Glutamatergic neuron (in vitro differentiated cells): ENCODE measurements at places on chromosomes 1 and 21.

DNA sequence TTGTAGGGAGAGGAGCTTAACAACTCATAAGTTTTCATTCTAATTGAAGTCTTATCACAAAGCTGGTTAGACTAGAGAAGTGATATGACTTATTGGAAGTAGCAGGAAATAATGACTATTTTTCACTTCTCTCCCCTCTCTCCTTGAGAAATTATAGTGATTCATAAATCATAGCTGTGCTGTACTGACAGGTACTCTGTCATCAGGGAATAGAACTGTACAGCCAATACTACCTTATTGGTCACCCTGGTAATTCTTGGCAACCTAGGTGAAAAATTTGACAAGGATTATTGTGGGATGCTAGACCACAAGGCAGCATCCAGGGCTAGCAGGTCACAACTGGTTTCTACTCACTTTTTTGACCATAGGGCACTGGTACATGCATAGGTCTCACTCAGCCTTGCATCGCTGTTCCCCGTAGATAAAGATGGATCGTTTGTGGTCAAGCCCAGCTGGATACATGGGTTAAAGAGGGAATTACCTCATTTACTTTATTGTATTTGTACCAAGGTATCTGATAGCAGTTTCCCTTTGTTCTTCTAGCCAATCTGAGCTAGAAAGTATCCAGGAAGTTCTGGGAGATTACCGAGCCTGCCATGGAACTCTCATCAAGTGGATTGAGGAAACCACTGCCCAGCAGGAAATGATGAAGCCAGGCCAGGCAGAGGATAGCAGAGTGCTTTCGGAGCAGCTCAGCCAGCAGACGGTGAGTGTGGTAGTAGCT, 113.6 kb downstream of the MACF1 start:
- H3K27me3 ChIP-seq: peaks cover 2% of the 10 kb centered on the region
- DNase-seq: no peak
- H3K27ac ChIP-seq: no peak overlapping the region
- H3K4me1 ChIP-seq: no peaks in the 10 kb centered on the region
- H3K4me3 ChIP-seq: no peak overlapping the region
- H3K36me3 ChIP-seq: no peaks in the 10 kb centered on the region

DNA sequence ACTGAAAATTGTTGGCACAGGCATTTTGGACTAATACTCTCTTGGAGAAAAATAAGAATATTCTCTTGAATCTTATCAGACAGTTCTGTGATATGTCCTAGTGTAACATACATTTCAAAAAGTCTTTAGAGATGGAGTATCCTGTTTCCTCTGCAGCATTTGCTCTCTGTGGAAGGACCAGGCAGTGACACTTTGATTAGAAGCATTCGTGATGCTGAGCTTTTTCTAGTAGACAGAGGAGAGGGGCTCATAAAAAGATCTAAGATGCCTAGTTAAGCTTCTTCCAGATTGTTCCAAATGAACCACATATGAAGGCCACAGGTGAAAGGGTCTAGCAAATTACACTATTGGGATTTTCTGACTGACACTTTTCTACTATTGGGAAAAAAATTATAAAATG, 120.3 kb downstream of the C1orf21 start:
- DNase-seq: no peak
- no peak overlapping the region for H3K27ac ChIP-seq
- H3K36me3 ChIP-seq: no peaks in the 10 kb centered on the region
- no peaks in the 10 kb centered on the region for H3K27me3 ChIP-seq
- peaks cover 28% of the 10 kb centered on the region for H3K4me1 ChIP-seq

DNA sequence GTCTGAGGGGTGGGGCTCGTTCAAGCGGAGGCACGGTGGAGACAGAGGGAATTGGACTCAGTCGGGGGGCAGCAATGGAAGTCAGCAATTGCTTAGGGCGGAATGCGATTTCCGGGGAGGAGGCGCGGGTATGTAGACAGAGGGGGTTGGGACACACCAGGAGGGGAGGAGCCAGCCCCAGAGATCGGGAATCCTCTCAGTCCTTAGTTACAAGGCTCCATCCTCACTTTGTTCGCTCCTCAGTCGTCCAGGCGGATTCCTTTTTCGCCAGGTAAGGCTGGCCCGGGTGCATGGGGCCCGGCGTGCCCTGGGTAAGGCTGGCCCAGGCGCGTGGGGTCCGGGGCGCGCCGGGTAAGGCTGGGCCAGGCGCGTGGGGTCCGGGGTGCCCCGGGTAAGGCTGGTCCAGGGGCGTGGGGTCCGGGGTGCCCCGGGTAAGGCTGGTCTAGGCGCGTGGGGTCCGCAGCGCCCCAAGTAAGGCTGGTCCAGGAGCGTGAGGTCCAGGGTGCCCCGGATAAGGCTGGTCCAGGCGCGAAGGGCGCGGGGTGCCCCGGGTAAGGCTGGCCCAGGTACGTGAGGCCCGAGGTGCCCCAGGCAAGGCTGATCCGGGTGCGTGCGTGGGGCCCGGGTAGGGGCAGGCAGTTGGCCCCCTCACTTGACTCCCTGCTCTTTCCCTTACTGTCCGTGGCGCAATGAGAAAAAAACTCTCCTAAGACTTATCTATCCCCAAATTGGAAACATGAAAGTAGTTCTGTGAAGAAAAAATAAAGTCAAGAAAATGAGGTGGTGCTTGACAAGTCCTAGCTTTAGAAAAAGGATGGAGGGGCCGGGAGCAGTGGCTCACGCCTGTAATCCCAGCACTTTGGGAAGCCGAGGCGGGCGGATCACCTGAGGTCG, at the start of gene L1TD1:
TSS of gene L1TD1 (plus strand) at position 199 of the 894 bp plus-strand sequence. CDS start 11,780 bp downstream, outside the sequence.
- H3K4me3 ChIP-seq: peak within 1 kb of the TSS; percentile 78
- H3K27ac ChIP-seq: no peak within 1 kb of the TSS
- peaks cover 6% of the 10 kb centered on the region for H3K36me3 ChIP-seq

DNA sequence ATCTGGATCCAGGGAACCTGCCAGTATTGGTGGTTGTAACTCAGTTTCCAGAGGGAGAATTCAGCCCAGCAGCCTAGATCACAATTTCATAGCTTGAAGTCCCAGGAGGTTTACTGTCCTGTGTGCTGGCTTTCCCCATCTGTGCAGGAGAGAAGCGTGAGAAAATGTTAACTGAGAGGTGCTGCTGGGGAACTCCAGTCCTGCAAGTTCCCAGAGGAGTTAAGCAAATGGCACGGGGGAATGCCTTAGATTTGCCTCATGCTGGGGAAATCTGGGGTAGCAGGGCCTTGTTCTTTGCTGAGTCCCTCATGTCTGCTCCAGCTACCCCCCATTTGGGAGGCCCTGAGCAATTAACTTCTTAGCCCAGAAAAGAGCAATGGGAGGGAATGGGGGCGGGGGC, 25.1 kb upstream of the SLAMF6 start:
- no peak for DNase-seq
- no peaks in the 10 kb centered on the region for H3K36me3 ChIP-seq
- no peaks in the 10 kb centered on the region for H3K27me3 ChIP-seq
- peaks cover 21% of the 10 kb centered on the region for H3K4me1 ChIP-seq
- H3K27ac ChIP-seq: peak overlapping the region; percentile 39

DNA sequence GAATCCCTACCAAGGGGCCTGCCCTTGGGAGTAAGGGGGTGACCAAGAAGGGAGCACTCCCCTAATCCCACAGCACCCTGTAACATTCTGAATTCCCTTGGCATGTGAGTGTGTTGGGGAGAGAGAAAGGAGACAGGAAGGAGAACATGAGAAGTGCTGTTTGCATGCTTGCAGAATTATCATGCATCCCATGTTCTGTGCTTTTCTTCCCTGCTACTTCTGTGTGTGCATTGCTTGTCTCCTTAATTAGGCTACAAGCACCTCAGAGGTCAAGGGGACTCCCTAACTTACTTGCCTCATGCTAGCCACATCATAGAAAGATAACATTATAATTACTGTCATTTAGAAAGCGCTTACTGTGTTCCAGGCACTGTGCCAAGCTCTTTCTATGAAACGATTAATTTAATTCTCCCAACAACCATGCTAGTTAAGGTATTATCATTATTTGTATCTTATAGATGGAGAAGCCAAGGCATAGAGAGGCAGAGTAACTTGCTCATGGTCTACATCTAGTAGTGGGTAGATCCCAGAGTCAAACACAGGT, 11.1 kb downstream of the NOS1AP start:
- no peak overlapping the region for H3K4me3 ChIP-seq
- H3K27me3 ChIP-seq: no peaks in the 10 kb centered on the region
- no peaks in the 10 kb centered on the region for H3K4me1 ChIP-seq
- DNase-seq: no peak
- H3K36me3 ChIP-seq: no peaks in the 10 kb centered on the region
- H3K27ac ChIP-seq: no peak overlapping the region

GRCh38 chr1:70504821-70505193, 93.7 kb downstream of the CTH start:
- H3K36me3 ChIP-seq: no peaks in the 10 kb centered on the region
- no peak overlapping the region for H3K27ac ChIP-seq
- DNase-seq: no peak
- no peaks in the 10 kb centered on the region for H3K27me3 ChIP-seq
- H3K4me3 ChIP-seq: no peak overlapping the region
- no peaks in the 10 kb centered on the region for H3K4me1 ChIP-seq

DNA sequence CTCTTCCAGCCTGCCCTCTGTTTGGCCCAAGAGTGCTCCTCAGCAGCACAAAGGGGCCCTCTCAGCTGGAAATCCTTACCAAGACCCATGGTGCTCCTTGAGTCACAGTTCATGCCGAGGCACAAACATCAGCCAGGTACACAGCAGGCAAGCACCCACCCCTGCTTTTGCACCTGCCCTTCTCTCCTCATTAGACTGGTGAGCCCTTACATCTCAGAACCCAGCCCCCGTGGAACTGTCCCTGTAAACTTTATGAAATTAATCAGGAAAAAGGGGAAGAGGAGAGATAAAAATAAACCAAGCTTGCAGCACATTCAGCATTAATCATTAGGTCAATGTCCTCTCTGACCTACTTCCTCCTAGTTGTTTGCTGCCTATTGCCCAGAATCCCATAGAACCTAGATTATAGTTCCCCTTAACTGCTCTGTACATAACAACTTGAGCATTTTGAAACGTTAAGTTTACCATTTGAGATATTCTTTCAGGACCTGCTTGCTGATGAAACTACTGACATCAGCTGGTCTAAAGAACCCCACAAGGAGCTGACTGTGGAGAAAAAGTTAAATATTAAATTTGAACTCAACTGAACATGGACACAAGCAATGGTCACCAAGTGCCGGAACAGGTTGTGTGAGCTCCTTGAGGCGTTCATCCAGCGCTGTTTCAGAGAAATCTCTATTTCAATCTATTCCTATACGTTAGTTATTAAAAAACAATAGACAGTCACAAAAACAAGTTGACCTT, 738.4 kb downstream of the MATN1 start:
- peaks cover 1% of the 10 kb centered on the region for H3K27me3 ChIP-seq
- H3K4me3 ChIP-seq: no peak overlapping the region
- no peak overlapping the region for H3K27ac ChIP-seq
- H3K36me3 ChIP-seq: peaks cover 8% of the 10 kb centered on the region

GRCh38 chr1:117479086-117479485, 111.8 kb downstream of the MAN1A2 start:
- DNase-seq: no peak
- no peaks in the 10 kb centered on the region for H3K36me3 ChIP-seq
- H3K27ac ChIP-seq: no peak overlapping the region

DNA sequence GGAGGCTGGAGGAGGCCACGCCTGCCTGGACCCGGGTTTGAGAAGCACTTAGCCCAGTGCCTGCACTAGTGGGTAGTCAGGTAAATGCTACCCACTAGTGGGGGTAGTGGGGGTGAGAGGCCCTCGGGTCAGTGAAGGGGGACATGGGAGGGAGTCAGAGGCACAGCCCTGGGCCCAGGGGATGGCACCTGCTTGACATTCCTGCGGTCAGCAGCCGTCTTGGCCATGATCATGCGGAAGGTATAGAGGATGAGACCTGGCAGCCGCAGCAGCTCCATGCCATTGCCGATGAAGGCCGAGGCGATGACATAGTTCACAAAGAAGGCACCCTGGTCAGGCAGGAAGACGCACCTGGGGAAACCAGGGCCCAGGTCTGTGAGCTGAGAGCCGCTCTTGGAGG, 28.7 kb downstream of the TMEM63A start:
- H3K4me1 ChIP-seq: peaks cover 12% of the 10 kb centered on the region
- no peak overlapping the region for H3K4me3 ChIP-seq
- H3K27me3 ChIP-seq: peaks cover 9% of the 10 kb centered on the region
- no peak for DNase-seq
- H3K27ac ChIP-seq: no peak overlapping the region

DNA sequence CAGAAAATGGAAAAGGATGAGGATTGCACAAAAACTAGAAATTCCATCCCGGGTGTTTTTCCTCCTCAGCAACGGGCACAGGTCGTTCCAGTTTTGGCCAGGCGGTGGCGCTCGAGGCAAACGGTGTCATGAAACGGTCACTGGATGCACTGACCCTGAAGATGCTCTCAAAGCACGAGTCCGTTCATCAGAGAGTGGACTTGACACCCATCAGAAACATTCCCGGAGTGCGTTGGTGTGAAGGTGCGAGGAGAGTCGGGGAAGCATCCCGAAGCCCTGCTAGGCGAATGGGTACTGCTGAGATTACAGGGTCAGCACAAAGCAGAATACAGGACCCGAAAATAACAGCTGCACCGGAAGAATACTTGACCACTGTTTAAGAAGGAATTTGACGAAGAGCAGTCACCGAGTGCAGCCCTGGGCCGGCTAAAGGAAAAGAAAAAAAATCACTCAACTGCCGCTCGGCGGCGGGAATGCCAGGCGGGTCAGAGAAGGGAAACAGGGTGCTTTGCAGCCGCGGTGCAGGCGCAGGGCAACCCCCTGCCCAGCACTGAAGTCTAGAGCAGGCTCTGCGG, 71.7 kb upstream of the ETS2 start:
- no peaks in the 10 kb centered on the region for H3K36me3 ChIP-seq
- no peak overlapping the region for H3K27ac ChIP-seq
- peak; percentile 96 for DNase-seq
- peaks cover 2% of the 10 kb centered on the region for H3K27me3 ChIP-seq

GRCh38 chr1:27527223-27527889, 37.4 kb upstream of the WASF2 start:
- peaks cover 34% of the 10 kb centered on the region for H3K27me3 ChIP-seq
- peak overlapping the region; percentile 92 for H3K4me3 ChIP-seq
- no peaks in the 10 kb centered on the region for H3K36me3 ChIP-seq
- peak; percentile 65 for DNase-seq
- peak overlapping the region; percentile 98 for H3K27ac ChIP-seq
- peaks cover 52% of the 10 kb centered on the region for H3K4me1 ChIP-seq

GRCh38 chr1:18922848-18923755, 20.7 kb upstream of the ALDH4A1 start:
- no peak for DNase-seq
- peaks cover 56% of the 10 kb centered on the region for H3K4me1 ChIP-seq
- H3K27ac ChIP-seq: peak overlapping the region; percentile 100
- no peaks in the 10 kb centered on the region for H3K36me3 ChIP-seq
- H3K27me3 ChIP-seq: peaks cover 17% of the 10 kb centered on the region

DNA sequence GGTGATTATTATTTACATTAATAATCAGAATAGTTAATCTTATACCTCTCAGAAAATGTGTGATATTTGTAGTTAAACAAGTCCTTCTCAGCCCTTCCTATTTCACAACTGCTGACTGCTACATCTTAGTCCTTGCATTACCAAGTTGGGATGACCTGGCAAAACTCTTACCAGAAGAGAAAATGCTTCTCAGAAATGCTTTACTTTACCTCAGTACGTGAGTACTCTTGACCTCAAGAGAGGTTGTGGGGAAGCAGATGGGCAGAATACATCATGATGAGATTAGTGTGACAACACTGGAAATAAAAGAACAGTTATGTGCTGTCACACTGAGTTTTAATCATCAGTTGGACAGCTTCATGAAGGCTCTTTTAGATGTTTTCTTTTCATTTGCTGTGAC, 16.2 kb downstream of the CFAP126 start:
- H3K27ac ChIP-seq: no peak overlapping the region
- no peak overlapping the region for H3K4me3 ChIP-seq
- DNase-seq: no peak
- no peaks in the 10 kb centered on the region for H3K27me3 ChIP-seq
- no peaks in the 10 kb centered on the region for H3K36me3 ChIP-seq

- DNase-seq: no peak
- H3K36me3 ChIP-seq: no peaks in the 10 kb centered on the region
- no peak overlapping the region for H3K27ac ChIP-seq
- H3K4me1 ChIP-seq: peaks cover 3% of the 10 kb centered on the region
Observed at GRCh38 chr1:211610779-211611556, 32.0 kb upstream of the SLC30A1 start.
